ENCODE measurements at places on chromosomes 4 and X.

GRCh38 chr4:71630803-71631202, 153.1 kb downstream of the GC start:
- DNase-seq: no peak

GRCh38 chr4:123417813-123418212, 21.2 kb downstream of the SPRY1 start:
- DNase-seq: no peak

- DNase-seq: no peak
These were observed 83.3 kb downstream of the SNCA start for GRCh38 chr4:89753601-89754066.

- DNase-seq: no peak
These were observed 317.7 kb upstream of the NOCT start for GRCh38 chr4:138697851-138698250.

DNA sequence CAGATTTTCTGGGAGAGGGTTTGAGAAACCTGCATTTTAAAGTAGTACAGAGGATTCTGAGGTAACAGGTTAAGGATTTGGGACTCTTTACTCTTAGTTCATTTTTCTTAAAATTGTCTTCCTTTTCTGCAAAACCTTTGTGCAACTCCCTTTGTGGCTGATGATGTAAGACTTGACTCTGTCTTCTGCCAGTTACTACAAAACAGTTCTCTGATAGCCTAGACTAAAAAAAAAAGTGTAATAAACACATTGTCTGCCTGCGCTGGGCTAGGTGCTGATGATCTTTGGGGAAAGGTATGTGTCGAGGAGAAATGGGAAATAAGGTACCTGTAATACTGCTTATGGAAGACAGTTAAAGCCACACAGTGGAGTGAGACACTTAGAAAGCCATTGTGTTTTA, 28.7 kb downstream of the IL13RA1 start:
- DNase-seq: peak; percentile 27

DNA sequence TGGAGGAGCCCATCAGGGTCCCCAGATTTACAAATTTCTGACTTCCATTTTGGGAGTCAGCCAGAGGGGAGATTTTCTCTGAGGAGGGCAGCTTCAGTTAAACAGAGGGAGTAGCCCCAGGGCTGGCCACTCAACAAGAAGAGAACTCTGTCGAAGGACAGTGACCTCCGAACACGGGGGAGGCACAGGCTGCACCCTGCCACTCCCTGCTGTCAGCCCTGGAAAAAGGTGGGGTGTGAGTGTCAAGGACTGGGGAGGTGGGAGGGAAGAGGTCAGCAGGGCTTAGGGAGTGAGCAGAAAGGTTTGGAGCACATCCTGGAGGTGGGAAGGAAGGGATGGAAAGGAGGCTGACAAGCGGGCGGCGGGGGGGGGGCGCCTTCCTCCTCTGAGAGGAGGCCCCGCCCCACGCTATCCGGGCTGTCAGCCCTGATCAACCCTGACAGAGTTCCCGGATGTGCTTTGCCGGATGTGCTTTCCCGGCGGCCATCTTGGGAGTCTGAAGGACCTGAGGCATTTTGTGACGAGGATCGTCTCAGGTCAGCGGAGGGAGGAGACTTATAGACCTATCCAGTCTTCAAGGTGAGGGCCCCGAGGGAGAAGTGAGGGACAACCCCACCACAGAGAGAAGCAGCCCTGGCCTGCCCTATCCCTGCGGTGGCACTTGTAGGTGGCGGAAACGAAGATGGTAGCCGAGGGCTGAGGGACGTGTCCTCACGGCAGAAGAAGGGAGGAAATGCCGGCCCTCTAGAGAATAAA, at the start of gene MAGEC1:
Gene MAGEC1, plus strand, starts transcription at position 495 of the 756 bp plus-strand sequence. CDS start 1,179 bp downstream, outside the sequence.
- DNase-seq: no peak

DNA sequence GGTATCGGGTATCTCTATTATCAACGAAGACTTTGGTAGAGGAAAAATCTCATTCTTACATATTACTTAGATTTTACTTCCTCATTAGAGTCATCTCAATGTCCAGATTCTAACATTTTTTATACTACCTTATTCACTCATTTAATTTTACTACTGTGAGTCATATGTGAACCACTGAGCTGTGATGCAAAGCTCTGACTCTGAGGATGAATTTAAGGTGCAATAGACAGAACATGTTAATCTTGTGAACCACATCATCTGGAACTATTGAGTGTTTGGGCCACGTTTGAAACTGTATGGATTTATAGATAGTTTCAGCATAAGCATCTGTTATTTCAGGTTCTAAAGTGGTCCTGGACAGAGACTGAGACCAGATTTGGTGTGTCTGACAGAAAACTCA, 78.4 kb downstream of the PWWP3B start:
- DNase-seq: no peak

DNA sequence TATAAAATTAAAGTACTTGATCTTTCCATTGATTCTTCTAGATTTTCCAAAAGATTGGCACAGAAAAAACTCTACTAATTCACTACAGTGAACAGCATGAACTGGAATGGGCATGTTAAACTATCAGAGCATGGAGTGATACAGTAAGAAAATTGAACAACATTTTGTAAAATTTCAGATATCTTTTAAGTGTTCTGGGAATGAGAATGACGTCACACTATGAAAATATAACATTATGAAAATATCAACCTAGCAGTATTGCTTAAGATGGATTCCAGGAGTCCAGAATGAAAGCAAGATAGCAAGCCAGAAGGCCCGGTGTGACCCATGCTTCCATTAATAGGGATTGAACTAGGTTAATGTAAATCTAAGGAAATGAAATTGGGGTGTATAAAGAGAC, 319.9 kb downstream of the GABRG1 start:
- DNase-seq: no peak

- peak; percentile 40 for DNase-seq
These were observed 65.6 kb upstream of the PGM2 start for GRCh38 chr4:37760840-37761239.

DNA sequence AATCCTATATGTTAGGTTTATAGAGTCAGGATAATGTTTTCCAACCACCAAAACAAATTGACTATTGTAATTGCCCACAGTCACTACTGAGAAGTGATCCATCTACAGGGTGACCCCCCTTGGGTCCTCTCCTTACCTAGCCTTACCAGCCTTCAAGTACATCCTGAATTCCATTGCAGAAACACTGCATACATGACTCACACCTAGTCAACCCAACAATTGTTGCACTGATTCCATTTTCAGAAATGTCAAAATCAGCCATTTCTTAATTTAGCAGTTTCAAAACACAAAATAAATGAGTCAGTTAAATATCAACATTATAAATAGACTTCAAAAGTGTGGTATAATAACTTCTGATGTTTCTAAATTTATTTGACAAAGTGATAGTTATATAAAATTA, 106.3 kb upstream of the TNIP3 start:
- no peak for DNase-seq

GRCh38 chrX:100363896-100364295, 46.2 kb downstream of the PCDH19 start:
- no peak for DNase-seq

- no peak for DNase-seq
These were observed 161.0 kb downstream of the CPE start for GRCh38 chr4:165539801-165540200.

DNA sequence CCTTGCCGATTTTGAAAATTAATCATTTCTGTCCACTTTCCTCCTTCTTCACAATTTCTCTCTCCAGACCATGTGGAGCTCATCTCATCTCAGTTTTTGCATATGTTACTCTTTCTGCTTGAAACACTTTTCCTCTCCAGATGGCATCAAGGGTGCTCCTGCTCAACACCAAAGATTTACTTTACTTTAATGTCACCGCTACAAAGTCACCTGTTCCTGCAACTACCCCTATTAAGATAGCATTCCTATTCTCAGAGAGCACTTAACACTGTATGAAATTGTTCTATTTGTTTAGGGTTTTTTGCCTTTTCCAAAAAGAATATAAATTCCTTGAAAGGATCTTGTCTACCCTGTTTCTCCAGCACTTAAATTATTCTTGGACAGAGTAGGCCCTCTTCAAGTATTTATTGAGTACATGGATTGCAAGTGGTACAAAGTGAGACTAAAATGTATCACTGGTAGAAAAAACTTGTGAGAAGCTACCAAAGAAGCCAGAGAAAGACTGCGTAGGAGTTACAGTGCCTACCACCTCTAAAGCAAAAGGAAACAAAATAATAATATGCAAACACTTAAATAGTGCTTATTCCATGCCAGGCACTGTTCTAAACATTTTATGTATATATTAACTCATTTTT, 1.1 kb upstream of the EXOSC9 start:
- no peak for DNase-seq

- no peak for DNase-seq
These were observed 100.2 kb downstream of the PDLIM5 start for GRCh38 chr4:94551643-94552564.

DNA sequence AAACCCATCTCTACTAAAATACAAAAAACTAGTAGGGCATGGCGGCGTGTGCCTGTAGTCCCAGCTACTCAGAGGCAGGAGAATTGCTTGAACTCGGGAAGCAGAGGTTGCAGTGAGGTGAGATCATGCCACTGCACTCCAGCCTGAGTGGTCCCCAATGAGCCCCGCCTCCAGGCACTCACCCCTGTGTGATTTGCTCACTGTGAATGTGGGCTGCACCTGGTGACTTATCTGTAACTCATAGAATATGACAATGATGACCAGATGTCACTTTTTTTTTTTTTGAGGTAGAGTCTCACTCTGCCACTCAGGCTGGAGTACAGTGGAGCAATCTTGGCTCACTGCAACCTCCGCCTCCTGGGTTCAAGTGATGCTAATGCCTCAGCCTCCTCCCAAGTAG, 49.0 kb upstream of the HOPX start:
- DNase-seq: no peak

DNA sequence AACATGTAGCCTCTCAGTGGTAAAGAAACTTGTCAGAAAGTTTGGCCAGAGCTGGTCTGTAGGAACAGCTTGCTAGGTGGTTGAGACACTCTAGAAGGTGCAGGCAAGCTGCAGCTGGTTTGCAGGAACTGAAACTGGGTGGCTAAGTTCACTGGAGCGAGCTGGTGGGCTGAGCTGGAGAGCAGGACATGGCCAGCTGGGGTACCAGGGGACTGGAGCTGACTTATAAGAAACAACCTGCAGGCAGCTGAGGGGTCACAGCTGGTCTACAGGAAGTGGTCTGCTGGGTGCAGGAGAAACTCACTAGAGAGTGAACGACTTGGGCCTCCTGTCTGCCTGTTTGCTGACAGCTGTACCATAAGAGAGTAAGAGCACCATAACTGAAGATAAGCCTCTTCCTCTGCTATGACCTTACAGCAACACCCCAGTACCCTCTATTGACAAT, 157.1 kb upstream of the LNX1 start:
- peak; percentile 35 for DNase-seq

GRCh38 chrX:29471829-29472228, 743.5 kb upstream of the MAGEB2 start:
- DNase-seq: no peak

DNA sequence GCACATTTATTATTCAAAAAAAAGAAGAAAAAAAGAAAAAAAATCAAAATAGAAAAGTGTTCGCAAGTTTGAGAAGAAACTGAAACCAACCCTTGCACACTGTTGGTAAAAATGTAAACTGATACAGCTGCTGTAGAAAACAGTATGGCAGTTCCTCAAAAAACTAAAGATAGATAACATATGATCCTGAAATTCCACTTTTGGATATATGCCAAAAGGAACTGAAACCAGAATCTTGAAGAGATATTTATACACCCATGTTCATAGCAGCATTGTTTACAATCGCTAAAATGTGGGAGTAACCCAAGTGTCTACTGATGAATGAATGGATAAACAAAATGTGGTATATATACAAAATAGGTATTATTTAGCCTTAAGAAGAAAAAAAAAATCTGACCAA, 155.4 kb downstream of the TBCK start:
- DNase-seq: no peak

GRCh38 chr4:106266201-106266600, 49.8 kb downstream of the TBCK start:
- no peak for DNase-seq

DNA sequence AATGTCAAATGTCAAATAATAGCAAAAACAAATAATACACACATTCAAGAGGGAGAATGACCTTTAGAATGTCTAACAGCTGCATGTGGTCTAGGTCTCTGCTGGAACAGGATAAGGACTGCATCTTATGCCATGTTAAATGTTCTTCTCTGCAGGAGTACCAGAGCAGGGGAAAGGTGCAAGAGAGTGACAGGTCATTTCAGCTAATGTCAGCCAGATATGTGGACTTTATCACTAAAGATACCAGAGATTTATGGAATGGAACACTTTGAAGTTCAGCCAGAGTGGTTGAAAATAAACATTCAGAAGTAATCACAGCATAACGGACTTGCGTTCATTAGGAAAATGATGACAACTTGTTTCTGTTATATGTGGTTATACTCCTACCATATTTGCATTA, 24.3 kb downstream of the GRID2 start:
- DNase-seq: no peak

GRCh38 chr4:188714501-188714900, 575.3 kb downstream of the TRIML1 start:
- DNase-seq: no peak

DNA sequence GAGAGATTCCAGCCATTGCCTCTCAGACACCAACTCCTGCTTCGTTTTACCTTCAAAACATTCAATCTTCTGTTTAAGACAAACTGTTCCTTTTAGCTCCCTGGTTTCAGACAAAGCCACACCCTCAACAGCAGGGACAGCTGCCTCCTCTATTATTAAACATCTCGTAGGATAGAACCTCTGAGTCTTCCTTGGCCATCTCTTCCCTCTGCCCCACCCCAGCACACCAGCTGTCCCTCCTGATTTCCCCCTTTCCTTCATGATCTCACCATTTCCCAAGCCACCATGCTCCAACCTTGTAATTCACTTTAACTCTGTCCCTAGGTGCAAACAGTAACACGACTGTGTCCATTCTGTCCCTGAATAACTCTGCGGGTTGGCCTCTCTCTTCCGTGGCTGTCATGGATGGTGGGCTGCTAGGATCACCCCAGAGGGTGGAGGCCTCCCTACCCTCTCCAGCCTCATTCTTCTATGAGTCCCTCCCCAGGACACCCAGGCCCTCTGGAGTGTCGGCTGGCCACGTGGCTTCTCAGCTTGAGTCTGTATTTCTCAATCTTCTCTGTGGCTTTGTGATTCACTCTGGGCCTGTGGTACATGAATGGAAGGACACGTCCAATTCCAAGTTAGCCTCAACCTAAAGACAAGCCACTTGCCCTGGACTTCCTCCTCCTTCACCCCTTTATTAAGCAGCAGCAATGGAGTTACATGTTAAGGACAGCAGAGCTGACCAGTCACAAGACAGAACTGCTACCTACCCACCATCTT, 349.9 kb downstream of the FBXW7 start:
- DNase-seq: no peak

DNA sequence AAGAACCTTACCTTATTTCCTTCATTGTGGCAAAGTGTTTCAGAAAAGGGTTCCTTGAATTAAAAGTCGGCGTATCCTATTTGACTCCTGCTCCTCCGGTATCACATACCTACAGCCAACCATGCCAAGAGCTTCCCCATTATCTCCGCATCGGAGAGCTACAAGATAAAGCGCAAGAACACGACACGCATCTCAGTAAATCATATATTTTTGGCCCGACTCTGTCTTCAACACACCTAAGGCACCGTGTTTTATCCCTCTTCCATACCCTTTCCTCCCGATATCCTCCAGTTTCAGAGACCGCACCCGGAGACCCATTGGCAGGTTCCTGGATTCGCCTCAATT, 497 bp upstream of the THAP9 start:
- DNase-seq: peak; percentile 25

GRCh38 chr4:38905652-38906385, 38.2 kb downstream of the FAM114A1 start:
- no peak for DNase-seq

GRCh38 chr4:25513814-25514213, 136.8 kb downstream of the ANAPC4 start:
- DNase-seq: no peak

Measured in CD14-positive monocyte (primary cell).